Cortex of kidney (tissue), 1 donor: ENCODE measurements at places on chromosomes 5 and 9.

DNA sequence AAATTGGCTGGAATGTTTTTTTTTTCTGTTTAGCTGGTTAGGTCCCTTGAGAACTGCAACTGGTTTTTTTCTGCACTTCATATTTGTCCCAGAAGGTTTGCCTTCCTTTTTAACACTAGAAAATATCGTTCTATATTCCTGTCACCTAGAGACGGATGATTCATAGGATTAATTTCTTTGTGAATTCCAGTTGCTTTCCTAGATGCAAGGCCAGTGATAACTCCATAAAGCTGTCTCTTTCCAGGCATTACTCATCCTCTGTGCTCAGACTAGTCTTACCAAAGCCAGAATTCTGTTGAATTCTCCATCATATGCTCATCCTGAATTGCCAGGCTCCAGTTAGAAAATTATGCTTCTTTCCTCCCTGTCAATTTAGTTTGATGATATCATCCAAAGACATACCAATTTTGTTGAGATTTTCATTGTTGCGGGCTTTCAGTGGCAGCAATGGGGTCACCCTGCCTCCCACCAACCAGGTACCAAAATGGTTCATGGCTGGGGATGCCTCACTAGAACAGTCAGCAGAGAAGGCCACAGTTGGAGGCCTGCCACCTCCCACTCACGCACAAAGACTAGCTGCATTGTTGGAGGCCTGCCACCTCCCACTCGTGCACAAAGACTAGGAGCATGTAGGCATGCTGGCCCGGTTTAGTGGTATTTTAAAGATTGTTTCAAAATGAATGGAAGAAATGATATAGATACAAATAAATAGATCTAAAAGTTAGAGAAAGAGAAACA lies 8.5 kb downstream of the BAAT start:
- DNase-seq: no peak

GRCh38 chr5:170963521-170963920 lies 101.7 kb downstream of the RANBP17 start:
- no peak for DNase-seq

DNA sequence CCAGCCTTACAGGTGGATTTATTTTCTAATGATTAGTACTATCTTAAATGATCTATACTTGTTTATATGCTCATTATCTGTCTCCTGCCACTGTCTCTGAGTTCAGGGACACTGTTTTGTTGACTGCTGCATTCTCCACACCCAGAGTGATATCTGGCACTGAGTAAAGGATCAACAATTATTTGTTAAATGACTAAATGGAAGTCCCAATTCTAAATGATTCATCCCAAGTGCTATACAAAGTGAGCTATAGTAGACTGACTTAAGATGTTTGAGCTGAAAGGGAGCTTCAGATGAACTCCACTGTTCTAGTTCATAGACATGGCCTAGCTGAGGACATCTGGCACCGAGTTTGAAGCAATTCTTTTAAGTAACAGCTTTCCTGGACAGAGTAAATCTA lies 40.5 kb downstream of the ITGA2 start:
- DNase-seq: no peak

GRCh38 chr5:123753180-123753936 lies 241.4 kb downstream of the CSNK1G3 start:
- DNase-seq: no peak

GRCh38 chr9:5800969-5801738 lies 31.8 kb downstream of the ERMP1 start:
- DNase-seq: no peak

DNA sequence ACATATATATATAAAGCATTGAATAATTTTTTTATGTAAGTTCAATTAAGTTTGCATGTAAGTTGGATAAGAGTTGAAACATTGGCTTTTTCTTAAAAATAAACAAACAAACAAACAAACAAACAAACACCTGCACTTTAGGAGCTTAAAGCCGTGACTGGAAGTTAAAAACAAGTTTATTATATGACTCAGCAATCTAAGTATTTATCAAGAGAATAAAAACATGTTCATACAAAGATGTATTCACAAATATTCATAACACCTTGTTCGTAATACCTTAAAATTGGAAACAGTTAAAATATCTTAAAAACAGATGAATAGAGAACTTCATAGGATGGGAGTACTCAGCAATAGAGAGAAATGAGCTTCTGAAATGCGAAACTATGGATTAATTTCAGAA lies 61.5 kb upstream of the ANXA1 start:
- no peak for DNase-seq

- DNase-seq: no peak
Observed at GRCh38 chr5:63727583-63727982, 234.7 kb downstream of the HTR1A start.

- DNase-seq: no peak
Observed at GRCh38 chr9:121700832-121701419, 49.5 kb downstream of the DAB2IP start.

DNA sequence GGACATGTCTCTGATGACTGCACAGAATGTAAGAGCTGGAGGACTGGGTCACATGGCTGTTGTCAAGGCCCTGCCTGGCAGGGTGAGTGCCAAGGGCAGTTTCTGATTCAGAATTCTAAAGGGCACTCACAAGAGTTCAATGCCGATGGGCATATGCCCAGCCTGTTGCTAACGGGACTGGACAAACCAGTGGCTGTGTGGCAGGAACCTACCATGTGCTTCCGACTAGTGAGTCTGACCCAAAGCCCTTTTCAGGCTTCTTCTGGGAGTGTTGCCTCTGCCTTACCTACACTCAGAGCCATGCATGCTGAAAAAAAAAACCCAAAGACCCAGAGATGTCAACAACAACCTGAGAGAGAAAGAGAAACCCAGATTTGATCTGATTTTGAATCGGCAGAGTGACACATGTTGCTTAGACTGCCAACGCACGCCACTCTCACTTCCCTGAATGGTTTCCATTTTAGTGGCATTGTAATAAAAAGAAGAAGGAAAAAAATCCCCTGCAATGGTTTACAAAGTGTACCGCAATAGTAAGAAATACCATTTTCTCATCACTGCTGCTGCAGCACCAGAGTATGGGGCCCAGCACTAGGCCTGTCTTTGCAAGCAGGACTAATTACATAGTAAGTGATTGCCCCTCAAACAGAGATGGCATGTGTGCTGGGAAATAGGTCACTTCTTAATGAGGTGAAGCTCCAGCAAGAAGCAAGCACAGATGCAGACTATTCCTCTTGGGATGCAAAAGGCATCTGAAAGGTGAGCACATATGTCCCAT lies 194.3 kb downstream of the PALM2AKAP2 start:
- DNase-seq: no peak

DNA sequence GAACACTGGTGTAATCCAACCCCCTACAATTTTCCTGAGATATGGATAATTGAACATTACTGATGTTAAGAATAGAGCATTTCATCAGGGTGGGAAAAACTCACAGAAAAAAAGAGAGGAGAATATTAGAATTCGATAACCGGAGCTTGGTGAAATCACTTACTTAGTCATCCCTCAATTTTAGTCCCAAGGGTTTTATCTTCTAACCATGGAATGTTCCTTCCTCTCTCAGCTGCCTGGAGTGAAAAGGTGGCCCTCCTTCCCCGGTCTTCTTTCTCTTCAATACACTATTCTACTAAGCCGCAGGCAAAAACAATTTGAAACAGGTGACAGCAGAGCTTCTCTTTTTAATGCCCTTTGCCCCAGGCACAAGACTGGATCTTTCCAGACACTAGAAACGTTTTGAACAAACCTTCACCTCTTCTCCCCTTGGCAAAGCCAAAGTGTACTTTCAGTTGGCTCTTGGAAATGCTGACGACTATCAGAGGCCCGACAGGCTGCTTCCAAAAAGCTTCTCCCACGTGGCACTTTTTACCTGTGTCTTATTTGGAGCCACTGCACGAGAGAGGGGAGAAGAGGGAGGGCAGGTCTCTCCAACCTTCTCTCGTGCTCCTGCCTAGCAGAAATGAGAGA lies 543.9 kb downstream of the TLE1 start:
- no peak for DNase-seq

- no peak for DNase-seq
Observed at GRCh38 chr9:324971-325370, 110.3 kb downstream of the DOCK8 start.

GRCh38 chr9:92973700-92974099 lies 26.4 kb downstream of the FGD3 start:
- DNase-seq: no peak

- DNase-seq: no peak
Observed at GRCh38 chr5:141799507-141800167, 78.6 kb downstream of the PCDH1 start.

DNA sequence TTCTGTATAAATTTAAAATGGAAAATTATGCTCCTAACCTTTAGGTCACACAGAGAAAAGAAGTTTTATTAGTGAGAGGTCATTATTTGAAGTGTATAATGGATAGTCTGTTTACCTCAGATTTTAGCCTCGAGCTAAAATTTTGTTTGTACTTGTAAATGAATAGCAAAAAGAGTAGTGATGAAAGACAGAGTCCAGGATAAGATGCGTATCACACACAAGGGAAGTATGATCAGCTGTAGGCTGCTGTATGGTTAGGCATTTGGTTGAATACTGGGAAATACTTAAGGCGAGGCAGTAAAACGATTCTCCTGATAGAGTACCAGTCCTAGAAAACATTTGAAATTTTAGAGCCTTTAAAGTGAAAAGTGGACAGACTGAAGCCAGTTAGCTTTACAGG lies 92.7 kb downstream of the FBXL7 start:
- DNase-seq: no peak

DNA sequence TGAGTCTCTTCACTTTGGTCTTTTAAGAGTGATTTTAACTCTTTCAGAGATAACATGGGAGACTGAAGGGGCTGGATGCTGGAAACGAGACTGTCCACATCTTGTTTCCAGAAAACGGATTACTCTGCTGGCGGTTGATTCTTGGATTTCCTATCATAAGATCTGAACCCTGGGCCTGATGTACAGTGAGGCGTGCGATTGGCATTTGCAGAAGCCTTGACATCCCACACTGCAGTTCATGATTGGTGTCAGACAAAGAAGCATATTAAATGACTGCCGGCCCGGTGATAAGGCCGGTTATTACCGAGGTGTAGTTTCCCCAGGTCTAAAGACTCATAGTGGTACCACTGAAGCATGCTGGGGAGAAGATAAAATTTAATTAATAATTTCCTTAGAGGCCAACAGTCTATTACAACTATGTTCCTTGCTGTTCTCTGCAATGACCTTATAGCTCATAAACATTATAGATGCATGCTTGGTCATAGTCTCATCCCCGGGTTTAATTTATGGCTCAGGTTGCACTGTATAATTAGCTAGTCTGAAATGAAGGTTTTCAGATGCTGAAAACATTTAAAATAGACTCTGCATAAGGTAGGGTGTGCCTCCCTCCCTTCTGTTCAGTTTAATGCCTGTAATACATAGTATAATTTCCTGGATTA lies 99.2 kb downstream of the PPP2R2B start:
- DNase-seq: no peak

GRCh38 chr9:134399435-134400056 lies 73.3 kb downstream of the RXRA start:
- no peak for DNase-seq

GRCh38 chr5:60010853-60011252 lies 117.3 kb upstream of the PDE4D start:
- DNase-seq: no peak

- DNase-seq: no peak
Observed at GRCh38 chr9:5301544-5301943, 3.0 kb downstream of the RLN2 start.

DNA sequence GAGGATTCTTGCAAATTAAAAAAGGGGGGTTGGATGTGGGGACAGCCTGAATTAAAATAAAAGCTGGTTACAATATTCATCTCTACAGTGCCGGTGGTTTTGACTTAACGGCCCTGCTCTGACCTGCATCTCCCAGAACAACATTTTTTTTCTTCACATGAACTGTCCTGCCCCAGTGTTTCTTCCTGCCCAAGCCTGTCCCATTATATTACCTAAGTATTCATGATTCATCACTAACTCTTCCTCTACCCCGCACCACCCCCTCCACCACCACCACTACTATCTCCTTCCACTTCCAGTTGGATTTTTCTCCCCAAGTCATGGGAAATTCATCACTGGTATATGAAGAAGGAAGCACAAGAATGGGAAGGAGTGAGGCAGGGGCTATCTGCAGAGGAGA lies 90.1 kb downstream of the ZFAND5 start:
- no peak for DNase-seq

- no peak for DNase-seq
Observed at GRCh38 chr9:75438716-75439115, 350.4 kb downstream of the OSTF1 start.

DNA sequence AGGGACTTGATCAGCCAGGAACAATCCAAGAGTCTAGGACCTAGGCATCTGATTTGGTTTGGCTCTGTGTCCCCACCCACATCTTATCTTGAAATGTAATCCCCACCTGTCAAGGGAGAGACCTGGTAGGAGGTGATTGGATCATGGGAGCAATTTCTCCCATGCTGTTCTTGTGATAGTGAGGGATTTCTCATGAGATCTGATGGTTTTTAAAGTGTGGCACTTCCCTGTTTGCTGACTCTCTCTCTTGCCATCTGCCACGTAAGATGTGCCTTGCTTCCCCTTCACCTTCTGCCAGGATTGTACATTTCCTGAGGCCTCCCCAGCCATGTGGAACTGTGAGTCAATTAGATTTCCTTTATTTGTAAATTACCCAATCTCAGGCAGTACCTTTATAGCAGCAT lies 201.7 kb upstream of the ACTBL2 start:
- no peak for DNase-seq

GRCh38 chr5:90709323-90710155 lies 150.9 kb downstream of the ADGRV1 start:
- no peak for DNase-seq

DNA sequence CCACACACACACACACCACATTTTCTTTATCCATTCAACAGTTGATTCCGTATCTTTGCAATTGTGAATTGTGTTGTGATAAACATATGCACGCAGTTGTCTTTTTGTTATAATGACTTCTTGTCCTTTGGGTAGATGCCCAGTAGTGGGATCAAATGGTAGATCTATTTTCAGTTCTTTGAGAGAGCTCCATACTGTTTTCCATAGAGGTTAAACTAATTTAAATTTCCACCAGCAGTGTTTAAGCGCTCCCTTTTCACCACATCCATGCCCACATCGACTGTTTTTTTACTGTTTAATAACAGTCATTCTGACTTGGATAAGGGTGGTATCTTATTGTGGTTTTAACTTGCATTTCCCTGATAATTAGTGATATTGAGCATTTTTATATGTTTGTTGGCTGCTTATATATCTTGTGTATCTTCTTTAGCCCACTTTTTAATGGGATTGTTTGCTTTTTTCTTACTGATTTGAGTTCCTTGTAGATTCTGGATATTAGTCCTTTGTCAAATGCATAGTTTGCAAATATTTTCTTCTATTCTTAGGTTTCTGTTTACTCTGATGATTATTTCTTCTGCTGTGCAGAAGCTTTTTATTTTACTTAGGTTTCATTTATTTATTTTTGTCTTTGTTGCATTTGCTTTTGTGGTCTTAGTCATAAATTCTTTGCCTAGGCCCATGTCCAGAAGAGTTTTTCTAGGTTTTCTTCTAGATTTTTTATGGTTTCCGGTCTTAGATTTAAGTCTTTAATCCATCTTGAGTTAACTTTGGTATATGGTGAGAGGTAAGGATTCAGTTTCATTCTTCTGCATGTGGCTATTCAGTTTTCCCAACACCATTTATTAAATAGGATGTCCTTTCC lies 82.4 kb downstream of the SH3RF2 start:
- DNase-seq: no peak
